ENCODE measurements at places on chromosomes 4 and X.

DNA sequence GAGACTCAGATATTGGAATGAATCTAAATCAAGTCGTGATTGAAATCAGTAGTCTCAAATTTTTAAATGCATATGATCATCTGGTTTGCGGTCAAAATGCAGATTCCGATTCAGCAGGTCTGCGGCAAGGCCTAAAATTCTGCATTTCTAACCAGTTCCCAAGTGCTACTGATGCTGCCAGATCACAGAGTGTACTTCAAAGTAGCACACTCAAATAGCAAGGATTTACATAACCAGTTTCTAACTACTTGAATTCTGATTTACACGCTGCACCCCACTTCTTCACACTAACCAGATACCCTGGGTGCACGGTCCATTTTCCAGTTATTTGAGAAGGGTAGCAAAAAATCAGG is 752 bp downstream of the MBTPS2 start:
- no peak for DNase-seq

GRCh38 chrX:117274965-117275364 is 812.2 kb upstream of the CT83 start:
- no peak for DNase-seq

GRCh38 chr4:148926276-148927260 is 484.4 kb upstream of the NR3C2 start:
- DNase-seq, result no peak

- no peak for DNase-seq
These were observed 14.3 kb downstream of the JCHAIN start for GRCh38 chr4:70651864-70652506.

- no peak for DNase-seq
These were observed 199.5 kb upstream of the ZCCHC13 start for GRCh38 chrX:74104356-74105015.

DNA sequence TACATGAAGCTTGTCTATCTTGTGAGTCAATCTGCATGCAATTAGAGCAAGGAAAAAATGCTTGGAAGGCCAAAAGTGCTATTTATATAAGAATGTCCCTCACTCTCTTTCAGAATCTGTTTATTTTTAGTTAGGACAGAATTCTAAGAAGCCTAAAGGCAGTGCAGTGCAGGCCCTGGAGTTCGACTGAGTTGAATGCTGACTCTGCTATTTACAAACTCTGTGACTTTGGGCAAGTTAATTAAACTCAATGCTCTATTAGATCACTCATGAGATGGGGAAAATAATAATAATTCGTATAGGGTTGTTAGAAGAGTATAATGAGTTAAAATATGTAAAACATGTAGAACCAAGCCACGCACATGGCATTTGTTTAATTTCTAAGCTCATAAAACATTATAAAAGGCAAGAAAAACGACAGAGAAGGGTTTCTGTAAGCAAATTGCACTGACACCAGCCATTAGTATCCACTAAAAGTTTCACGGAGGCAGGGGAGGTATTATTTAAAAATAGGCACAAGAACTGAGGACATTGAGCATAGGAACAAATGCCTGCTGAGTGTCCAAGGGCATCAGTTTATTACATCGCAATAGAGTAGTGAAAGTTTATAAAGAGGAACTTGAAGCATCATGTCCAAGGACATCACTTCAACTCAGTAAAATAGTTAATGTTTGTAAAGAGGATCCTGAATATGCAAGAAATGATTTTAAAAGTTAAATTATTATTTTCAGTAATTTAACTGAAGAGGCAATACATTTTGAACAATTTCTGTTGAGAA is 115.0 kb upstream of the INPP4B start:
- DNase-seq, result no peak

DNA sequence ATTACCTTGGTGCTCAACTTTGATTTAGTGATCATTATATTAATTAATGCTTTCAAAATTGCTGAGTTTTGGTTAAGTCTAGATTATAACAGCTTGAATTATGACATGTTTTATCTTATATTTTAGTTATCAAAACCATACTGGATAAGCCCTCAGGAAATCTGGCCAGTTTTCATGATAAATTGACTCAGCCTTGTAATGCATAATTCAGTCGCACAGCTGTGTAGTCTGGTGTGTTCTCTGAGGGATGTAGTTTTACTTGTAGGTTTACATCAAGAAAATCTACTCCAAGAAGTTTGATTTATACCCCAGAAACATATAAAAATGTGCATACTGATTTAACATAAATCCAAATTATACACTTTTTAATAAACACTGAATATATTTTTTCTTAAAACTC is 477.5 kb downstream of the SPRY1 start:
- DNase-seq, result no peak

DNA sequence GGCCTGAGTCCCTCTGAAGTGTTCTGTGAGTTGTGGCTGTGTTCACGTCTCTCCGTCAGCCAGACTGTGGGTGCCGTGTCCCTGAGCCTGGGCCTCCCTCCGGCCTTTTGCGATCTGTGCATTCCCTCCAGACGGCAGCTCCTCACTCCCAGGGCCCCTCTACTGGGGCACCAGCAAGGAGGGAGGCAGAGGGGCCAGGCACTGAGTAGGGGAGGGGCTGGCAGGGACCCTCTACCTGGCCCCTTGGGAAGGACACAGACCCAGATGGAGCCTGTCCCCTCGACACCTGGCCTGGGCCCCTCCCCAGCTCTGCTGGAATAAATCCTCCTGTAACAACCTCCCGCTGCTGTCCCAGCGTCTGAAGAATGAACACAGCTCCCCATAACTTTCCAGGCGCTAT is 110.0 kb upstream of the NKX1-1 start:
- DNase-seq, result no peak

DNA sequence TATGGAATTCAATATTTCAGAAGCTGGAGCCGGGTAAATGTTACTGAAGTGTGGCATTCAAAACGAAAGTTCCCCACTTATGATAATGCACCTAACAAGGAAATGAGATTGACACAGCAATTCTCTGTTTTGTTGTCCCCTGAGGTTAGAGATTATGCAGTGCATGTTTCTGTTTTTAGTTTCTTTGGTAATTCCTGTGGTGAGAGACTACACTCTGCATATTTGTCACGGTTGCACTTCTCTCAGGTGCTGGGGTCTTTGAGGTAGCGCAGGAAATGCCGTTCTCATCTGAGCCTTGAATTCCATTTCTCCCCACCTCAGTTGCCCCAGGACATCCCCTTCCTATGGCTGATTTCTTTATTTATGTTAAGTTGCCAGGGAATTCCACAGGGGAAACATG is 15.3 kb upstream of the BEND4 start:
- DNase-seq, result no peak
